ENCODE measurements at places on chromosomes 16 and 17.

- H3K27me3 ChIP-seq, result no peaks in the 10 kb centered on the region
- H3K27ac ChIP-seq, result no peak overlapping the region
Measured at GRCh38 chr17:34858591-34859565, 102.4 kb downstream of the CCT6B start.

GRCh38 chr17:30113213-30113612, 3.4 kb upstream of the NSRP1 start:
- H3K4me1 ChIP-seq, result no peaks in the 10 kb centered on the region
- H3K36me3 ChIP-seq, result no peaks in the 10 kb centered on the region
- H3K4me3 ChIP-seq, result no peak overlapping the region
- H3K27ac ChIP-seq, result no peak overlapping the region

GRCh38 chr16:72317446-72317845, 145.5 kb upstream of the PMFBP1 start:
- DNase-seq, result no peak
- H3K4me3 ChIP-seq, result peak overlapping the region; percentile 5
- H3K27ac ChIP-seq, result no peak overlapping the region

GRCh38 chr16:87410968-87411367, 18.8 kb downstream of the MAP1LC3B start:
- peaks cover 64% of the 10 kb centered on the region for H3K36me3 ChIP-seq
- no peaks in the 10 kb centered on the region for H3K4me1 ChIP-seq
- no peak overlapping the region for H3K4me3 ChIP-seq
- no peaks in the 10 kb centered on the region for H3K27me3 ChIP-seq
- H3K27ac ChIP-seq, result no peak overlapping the region

GRCh38 chr17:17514993-17515933, 19.1 kb upstream of the RASD1 start:
- H3K27ac ChIP-seq, result peak overlapping the region; percentile 47
- peak; percentile 85 for DNase-seq
- H3K36me3 ChIP-seq, result no peaks in the 10 kb centered on the region
- H3K4me1 ChIP-seq, result no peaks in the 10 kb centered on the region
